ENCODE measurements at places on chromosomes 1 and 21.

- DNase-seq, result no peak
Observed at GRCh38 chr1:231376101-231376500, 38.0 kb downstream of the SPRTN start.

- no peak for DNase-seq
Observed at GRCh38 chr21:28641731-28642130, 350.9 kb downstream of the LTN1 start.

DNA sequence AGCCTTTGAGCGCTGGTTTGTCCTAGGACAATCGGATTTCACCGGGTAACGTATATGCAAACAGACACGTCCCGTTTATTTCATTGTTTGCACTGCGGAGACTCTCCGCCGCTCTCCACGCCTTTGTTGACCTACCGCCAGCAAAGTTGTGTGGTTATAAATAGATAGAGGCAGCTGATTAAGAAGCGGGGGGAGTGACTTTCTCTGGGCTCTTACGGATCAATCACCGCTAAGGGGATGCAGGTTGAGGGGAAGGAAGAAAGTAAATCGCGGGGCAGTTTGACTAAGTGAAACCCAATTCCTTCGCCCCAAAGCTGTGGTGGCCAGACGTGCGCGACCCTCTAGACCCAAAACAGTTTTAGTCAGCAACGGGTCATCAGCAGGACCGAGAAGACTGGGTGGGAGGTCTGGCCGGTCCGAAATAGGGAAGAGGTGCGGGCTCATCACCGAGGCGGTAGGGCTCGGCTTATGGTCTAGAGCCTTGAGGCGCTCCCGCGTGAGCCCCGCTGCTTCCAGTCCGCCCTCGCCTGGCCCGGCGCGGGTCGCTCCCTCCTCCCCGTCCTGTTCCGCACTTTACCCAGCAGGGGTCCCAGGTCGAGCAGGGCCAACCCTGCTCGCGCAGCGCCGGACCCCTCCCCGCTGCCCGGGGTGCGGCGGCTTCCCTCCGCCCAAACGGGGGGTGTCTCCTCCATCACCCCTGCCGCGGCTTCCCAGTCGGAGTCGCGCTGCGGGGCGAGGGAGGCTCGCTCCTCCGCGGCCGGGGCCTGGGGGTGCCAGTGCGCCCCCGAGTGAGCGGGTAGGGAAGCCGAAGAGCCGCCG is 120.8 kb upstream of the RRP15 start:
- DNase-seq, result no peak

- no peak for DNase-seq
Observed at GRCh38 chr1:160781186-160781766, 14.7 kb upstream of the LY9 start.
